ENCODE measurements at places on chromosomes 6 and 20.

- DNase-seq = no peak
Observed at GRCh38 chr20:50488236-50488806, 21.9 kb upstream of the PTPN1 start.

DNA sequence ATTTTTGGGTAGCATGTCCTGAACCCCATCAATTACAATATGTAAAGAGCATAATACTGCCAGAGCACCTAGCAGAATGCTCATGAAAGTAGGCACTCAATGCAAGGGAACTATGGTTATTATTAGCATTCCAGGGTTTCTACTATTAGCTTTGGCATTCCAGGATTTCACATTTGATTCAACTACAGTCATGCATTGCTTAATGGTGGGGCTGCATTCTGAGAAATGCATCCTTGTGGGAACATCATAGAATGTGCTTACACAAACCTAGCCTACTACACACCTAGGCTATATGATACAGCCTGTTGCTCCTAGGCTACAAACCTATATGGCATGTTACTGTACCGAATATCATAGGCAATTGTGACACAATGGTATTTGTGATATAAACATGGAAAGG is 247.8 kb downstream of the CD83 start:
- no peak for DNase-seq

DNA sequence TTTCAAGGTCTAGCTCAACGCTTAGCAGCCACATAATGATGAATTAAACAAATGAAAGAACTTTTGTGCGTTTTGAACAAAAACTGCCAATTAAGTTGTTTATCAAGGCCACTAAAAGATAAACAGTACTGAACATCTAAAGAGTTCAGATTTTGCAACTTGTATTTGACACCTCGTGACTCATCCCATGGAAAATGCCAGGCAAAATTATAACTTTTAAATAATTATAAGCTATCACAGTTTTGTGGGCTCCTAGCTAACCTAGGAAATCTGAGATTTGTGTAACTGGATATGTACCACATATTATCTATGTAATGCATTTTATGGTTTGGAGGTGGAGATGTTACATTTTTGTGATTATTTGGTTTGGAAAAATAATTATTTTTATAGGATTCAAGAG is 9.6 kb upstream of the BAG2 start:
- no peak for DNase-seq

GRCh38 chr6:104143757-104144156 is 716.0 kb downstream of the HACE1 start:
- no peak for DNase-seq

GRCh38 chr6:108710030-108710429 is 138.2 kb upstream of the ARMC2 start:
- no peak for DNase-seq

- DNase-seq = no peak
Observed at GRCh38 chr20:47237715-47238114, 118.8 kb downstream of the ZMYND8 start.

- DNase-seq = no peak
Observed at GRCh38 chr6:39208223-39208739, 21.0 kb downstream of the KCNK5 start.

- no peak for DNase-seq
Observed at GRCh38 chr6:145051661-145052060, 683.7 kb downstream of the EPM2A start.

DNA sequence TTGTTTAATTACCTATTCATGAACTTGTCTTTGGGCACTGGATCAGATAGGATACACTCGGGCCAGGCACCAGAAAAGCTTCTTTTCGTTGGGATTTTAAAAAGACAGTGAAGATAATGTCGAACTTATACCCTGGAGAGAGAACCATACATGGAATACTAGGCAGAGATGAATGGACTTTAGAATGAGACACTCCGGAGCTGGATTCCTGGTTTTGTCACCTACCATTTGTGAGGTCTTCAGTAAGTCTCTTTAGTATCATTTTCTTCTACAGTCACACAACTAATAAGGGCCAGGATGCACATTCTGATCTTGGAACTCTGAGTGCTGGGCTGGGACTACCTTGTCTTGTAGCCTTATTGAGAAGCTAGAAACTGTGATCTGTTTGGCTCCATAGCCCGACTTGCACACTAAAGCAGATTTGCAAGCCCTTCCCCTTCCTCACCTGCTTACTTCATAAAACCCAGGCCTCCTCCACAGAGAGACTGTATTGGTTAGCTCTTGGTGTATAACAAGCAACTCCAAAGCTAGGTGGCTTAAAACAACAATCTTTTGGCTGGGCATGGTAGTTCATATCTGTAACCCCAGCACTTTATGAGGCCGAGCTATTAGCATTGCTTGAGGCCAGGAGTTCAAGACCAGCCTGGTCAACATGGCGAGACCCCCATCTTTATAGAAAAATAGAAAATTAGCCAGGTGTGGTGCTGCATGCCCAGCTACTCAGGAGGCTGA is 7.4 kb upstream of the IFT52 start:
- DNase-seq = no peak

GRCh38 chr6:23412770-23413169 is 713.2 kb upstream of the NRSN1 start:
- no peak for DNase-seq

- DNase-seq = no peak
Observed at GRCh38 chr6:142241061-142241460, 60.7 kb upstream of the ADGRG6 start.

DNA sequence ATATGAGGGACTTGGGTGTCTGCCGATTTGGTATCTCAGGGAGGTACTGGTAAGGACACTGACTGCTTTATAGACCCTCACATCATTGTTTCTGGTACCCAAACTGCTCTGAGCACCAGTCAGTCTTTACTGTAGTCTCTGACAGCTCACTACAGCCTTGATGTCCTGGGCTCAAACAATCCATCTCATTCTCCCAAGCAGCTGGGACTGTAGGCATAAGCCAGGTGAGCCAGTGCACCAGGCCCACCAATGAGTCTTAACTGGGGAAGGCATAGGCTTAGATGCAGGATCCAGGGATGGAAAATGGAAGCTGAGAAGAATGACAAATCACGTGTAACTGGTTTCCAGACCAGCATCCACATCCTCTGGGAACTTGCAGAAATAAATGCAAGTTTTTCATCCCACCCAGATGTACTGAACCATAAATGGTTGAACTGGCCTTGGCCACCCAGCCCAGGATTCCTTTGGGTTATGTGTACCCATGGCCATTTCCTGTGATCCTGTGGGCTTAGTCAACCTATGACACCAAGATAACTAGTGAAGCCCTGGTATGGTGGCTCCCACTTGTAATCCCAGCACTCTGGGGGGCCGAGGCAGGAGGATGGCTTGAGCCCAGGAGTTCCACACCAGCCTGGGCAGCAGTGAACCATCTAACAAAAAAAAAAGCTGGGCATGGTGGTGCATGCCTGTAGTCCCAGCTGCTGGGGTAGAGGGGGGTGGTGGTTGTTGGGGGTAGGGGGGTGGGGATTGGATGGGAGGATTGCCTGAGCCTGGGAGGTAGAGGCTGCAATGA is 5.8 kb downstream of the TUBB start:
- peak; percentile 28 for DNase-seq

DNA sequence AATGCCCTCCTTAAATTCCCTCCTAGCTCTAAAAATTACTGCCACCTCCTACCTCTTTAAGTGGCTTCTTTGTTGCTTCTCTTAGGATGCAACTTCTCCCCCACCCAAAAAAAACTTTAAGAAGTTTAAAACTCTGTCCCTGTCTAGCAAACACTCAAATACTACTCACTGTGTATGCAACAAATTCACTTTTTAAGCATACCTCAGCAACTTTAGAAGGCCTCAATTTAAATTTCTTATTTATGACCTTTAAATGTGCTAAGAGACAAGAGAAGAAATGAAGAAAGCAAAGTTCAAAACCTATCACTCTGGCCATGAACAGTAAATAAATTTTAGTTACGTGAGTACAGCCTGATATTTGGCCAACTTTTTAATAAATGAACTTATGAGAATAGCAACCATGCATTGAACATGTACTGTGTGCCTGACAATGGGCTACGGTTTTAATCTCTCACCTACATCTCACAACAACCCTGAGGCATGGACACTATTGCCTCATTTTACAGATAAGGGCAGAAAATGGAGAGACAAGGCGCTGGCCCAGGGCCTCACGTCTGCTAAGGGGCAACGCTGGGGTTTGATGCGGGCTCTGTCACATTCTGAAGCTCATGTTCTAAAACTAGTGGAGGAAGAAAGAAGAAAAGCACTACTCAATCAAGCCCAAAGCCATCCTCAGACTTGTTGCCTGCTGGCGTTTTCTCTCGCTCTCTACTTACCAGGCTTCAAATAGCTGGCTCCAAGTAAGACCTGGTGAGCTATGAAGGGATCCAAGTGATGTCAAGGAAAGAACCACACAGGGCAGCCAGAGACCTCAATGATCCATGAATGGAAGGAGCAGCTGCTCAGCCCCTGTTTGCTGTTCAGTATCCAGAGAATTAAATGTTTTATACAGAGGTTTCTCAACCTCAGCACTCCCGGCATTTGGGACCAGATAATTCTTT is 99.8 kb downstream of the TBC1D7 start:
- DNase-seq = no peak

- no peak for DNase-seq
Observed at GRCh38 chr6:121520337-121521163, 85.1 kb downstream of the GJA1 start.

GRCh38 chr6:64815718-64816117 is 891.3 kb downstream of the EYS start:
- DNase-seq = no peak

GRCh38 chr20:2694519-2694918 is 1.9 kb downstream of the EBF4 start:
- DNase-seq = no peak

DNA sequence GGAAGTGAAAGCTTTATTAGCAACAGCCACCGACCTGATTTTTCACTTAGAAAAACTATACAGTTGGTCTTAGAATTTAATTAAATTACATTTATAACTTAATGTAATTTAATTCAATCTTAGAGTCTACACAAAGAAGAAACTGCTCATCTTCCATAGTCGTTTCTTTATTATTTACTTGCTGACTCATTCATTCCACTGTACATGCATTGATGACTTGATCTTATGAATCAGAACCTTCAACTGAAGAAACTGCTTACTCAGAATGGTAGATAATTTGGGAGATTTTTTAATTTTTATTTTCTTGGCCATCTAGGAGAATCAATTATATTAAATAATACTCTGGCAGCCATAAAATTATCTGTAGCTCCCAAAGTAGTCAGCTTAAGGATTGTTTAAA is 1021.6 kb upstream of the FLRT3 start:
- DNase-seq = no peak

GRCh38 chr6:8645212-8645611 is 209.9 kb upstream of the SLC35B3 start:
- no peak for DNase-seq

DNA sequence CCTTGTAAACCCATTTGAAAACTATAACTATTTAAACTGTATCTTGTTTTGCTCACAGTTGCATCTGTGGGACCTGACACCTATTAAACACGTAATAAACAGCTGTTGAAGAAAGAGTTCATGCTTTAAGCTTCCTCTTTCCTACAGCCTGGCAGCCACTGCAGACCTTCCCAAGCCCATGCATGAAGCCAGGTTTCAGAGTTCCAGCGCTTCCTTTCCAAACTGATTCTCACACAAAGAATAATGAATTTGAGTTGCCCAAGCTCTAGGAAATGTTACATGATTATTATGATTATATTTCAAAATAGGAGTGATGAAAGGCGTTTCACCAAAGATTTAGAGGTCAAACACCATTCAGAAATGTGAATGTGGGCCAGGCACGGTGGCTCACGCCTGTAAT is 3.7 kb downstream of the AGPAT4 start:
- DNase-seq = no peak

GRCh38 chr6:44073612-44074438 is 53.4 kb downstream of the MRPL14 start:
- peak; percentile 39 for DNase-seq

- DNase-seq = no peak
Observed at GRCh38 chr6:116682334-116682712, 1.3 kb downstream of the KPNA5 start.

GRCh38 chr6:46491628-46492547 is 639 bp upstream of the RCAN2 start:
- peak; percentile 18 for DNase-seq

GRCh38 chr6:4380881-4381281 is 245.5 kb upstream of the ECI2 start:
- no peak for DNase-seq

- peak; percentile 24 for DNase-seq
Observed at GRCh38 chr6:114121913-114122662, 151.1 kb upstream of the HDAC2 start.

- DNase-seq = no peak
Observed at GRCh38 chr6:168888786-168889345, 364.8 kb downstream of the THBS2 start.

- DNase-seq = no peak
Observed at GRCh38 chr6:161544801-161545480, 271.1 kb upstream of the AGPAT4 start.

DNA sequence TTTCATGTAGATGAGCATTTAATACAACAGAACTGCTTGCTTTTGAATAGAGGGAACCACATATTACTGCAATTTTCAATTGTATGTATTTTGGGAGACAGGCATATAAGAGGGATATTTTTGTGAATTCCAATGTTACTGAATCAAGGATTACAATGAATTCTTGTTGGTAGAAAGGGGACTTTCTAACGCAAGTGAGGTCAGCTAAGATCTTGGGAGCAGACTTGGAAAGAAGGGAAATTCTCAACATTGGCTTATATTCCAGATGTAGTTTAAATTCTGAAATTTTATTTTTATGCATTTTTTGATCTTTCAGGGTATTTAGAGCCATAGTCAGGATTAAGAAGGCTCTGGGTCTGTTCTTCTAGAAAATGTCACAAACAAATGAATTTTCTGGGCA is 43.3 kb upstream of the CTAGE9 start:
- DNase-seq = no peak

GRCh38 chr6:43616725-43617472 is 12.2 kb downstream of the GTPBP2 start:
- no peak for DNase-seq

DNA sequence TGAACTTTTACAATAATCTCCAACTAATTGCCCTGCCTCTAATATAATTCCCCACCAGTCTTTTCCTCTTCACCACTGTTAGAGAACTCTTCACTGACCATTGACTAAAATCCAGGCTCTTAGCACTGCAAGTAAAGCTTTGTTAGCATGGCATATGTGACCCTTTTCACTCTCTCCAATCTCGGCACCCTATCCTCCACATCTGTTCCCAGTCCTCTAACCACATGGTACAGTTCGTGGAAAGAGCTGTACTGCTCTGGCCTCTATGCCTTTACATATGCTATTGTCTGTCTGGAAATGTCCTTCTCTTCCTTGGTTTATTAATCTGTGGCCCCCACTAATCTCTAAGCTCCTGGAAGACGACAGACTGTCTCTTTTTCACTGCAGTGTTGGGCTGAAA is 63.0 kb upstream of the EIF2S2 start:
- DNase-seq = no peak

DNA sequence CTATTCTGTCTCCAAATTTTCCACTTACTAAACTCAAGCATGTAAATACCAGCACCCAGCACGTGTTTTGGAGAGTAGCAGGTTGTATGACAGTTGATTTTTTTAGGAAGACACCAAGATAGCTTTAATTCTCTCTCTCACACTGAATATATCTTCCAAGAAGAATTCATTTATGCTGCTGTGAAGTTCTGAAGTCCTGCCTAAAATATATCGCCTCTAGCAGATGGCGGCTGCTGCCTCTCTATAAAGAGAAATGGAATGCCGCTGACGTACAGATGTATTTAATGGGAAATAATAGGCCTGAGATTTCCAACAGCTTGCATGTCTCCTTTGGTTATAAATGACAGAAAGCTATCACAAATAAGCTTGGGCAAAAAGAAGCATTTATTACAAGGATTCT is 74.7 kb downstream of the PFDN4 start:
- no peak for DNase-seq

GRCh38 chr6:167707686-167708500 is 118.8 kb upstream of the AFDN start:
- DNase-seq = no peak

Data from BE2C (cell line).